ENCODE measurements at places on chromosomes 2 and 18.

DNA sequence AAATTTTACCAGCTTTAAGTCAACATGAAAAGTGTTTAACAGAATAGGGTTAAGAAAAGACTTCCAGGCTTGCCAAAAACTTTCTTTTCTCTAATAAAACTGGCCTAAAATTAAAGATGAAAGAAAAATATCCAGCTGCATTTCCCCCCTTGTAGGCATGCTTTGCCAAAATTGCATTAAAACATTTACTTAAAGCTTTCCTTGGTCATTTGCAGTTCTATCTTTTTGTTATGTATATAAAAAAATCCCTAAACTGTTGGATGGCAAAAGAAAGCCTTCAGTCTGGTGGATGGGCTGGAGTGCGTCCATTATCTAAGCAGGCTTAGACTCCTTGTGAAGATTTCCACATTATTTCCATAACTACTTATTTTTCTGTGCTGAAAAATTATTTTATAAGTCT lies 105.4 kb upstream of the DSEL start:
- DNase-seq, result no peak

GRCh38 chr2:208097801-208098200 lies 26.5 kb downstream of the CRYGD start:
- no peak for DNase-seq

- DNase-seq, result no peak
These were observed 325.6 kb upstream of the TNP1 start for GRCh38 chr2:217185265-217185995.

GRCh38 chr18:56289381-56289780 lies 349.0 kb downstream of the TXNL1 start:
- no peak for DNase-seq

GRCh38 chr2:229856413-229856812 lies 65.4 kb downstream of the TRIP12 start:
- peak; percentile 2 for DNase-seq

DNA sequence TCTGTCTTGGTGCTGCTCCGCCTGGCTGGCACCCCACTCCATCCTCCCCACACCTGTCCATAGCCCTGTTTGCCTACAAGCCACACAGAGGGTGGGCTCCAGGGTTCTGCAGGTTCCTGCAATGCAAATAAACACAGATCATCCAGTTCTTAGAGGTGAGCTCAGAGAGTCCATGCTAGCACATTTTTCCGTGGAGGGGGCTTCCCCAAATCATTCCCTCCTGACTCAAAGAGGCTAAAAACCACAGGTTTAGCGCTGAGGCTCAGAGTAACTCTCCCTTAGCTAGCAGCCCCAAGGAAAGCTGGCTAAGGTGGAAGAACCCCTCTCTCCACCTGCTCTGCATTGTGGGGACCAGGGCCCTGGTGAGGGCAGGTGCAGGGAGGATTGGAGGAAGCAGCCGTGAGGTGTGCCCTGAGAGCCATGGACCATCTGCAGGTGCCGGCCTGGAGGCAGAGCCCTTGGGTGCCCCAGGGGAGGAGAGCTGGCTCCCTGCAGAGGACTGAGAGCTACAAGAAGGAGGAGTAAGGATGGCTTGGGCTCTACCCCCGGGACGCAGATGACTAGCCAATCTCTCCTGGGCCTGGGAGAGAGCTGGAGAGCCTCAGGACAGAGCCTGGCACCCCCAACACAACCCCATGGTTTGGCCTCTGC lies 23.8 kb upstream of the TEX44 start:
- no peak for DNase-seq

- DNase-seq, result no peak
These were observed 46.4 kb downstream of the ZNF804A start for GRCh38 chr2:184644685-184645084.

DNA sequence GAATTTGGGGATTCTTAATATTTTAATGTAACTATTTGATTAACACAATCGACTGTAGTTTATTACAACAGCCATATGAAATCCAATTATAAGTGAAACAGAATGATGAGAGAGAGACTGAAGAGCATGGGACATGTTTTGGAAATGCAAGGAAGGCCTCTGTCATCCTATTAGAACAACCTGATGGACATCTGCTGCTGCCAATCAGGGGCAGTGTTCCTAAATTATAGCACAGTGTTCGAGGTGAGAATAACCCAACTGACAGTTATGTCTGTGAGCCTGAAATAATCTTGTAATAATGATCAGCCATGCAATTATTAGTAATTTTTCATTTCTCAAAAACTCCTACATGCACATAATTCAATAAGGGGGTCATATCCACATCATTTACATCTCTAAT lies 73.6 kb downstream of the CCDC141 start:
- no peak for DNase-seq

- DNase-seq, result no peak
These were observed 468.7 kb downstream of the PID1 start for GRCh38 chr2:228802181-228803071.

DNA sequence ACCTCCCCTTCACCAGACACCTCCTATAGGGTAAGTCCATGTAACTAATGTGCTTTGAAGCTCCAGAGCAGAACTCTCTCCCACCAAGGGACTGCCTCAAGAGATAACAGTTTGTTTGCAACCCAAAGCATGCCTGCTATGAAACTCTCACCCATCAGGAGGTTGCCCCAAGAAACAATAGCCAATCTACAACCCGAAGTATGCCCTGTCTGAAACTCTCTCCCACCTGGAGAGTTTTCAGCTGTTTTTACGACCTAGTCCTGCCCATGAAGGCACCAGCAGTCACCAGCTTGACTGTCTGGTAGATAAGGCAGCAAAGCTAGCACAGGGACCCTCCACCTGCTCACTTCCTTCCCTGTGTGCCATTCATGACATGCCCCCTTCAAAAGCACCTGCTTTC lies 533.9 kb upstream of the CRIM1 start:
- no peak for DNase-seq

GRCh38 chr18:75652528-75652927 lies 225.0 kb upstream of the SMIM21 start:
- no peak for DNase-seq

DNA sequence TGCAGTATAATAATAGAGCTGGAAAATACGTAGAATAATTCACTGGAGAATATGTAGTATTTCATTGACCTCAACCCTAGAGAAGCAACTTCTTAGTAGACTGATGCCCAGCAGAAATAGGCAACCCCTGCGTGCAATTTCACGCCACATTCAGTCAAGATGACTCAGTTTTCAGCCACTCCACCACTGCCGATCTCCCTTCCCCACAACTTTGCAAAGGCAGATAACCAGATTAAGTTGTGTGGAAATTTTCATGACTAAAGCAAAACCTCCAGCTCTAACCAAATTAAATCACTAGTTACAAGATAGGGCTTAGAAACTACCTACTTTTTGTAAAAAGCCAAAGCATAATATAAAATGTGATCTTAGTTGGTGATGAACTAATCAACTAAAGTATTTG lies 63.3 kb upstream of the STK17B start:
- peak; percentile 29 for DNase-seq

- DNase-seq, result no peak
These were observed 53.8 kb downstream of the USP34 start for GRCh38 chr2:61416871-61417645.

GRCh38 chr2:58350484-58350883 lies 109.4 kb upstream of the FANCL start:
- no peak for DNase-seq

DNA sequence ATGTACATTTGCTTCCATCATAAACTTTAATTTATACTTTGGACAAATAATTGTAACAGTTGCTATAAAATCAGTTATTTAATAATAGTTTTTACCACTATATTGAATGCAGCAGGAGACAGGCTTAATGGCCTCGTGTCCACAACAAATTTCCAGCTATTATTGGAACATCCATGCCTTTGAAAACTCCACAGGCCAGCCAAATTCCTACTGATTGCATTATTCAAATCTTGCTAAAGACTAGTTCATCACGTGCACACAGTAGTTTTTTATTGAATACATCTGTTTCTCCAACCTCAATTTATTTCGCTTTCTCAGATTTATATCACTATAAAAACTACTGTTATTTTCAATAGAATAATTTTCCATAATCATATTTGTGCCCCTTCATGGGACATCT lies 18.4 kb upstream of the PTPRM start:
- DNase-seq, result no peak

DNA sequence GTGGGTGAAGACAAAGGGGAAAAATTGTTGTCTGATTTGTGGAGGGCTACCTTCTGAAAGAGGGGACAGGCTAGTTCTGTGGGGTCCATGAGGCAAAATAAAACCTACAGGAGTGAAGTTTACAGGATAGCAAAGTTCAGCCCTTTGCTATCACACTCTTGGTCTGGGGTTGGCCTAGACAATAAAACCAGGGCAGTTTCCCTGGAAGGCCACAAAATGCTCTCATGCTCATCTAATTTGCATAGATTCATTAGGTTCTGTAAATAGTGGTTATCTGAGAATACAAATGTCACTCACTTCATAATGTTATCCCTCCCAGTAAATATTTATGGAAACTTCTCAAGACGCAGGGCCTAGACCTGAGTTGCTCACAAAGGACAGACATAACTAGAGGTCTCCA lies 63.6 kb downstream of the INSIG2 start:
- DNase-seq, result no peak

GRCh38 chr18:47901624-47902362 lies 28.7 kb downstream of the SMAD2 start:
- peak; percentile 90 for DNase-seq

- peak; percentile 95 for DNase-seq
These were observed 111.4 kb downstream of the NFATC1 start for GRCh38 chr18:79507076-79507545.

GRCh38 chr2:64838817-64839216 lies 150.4 kb upstream of the SLC1A4 start:
- no peak for DNase-seq

DNA sequence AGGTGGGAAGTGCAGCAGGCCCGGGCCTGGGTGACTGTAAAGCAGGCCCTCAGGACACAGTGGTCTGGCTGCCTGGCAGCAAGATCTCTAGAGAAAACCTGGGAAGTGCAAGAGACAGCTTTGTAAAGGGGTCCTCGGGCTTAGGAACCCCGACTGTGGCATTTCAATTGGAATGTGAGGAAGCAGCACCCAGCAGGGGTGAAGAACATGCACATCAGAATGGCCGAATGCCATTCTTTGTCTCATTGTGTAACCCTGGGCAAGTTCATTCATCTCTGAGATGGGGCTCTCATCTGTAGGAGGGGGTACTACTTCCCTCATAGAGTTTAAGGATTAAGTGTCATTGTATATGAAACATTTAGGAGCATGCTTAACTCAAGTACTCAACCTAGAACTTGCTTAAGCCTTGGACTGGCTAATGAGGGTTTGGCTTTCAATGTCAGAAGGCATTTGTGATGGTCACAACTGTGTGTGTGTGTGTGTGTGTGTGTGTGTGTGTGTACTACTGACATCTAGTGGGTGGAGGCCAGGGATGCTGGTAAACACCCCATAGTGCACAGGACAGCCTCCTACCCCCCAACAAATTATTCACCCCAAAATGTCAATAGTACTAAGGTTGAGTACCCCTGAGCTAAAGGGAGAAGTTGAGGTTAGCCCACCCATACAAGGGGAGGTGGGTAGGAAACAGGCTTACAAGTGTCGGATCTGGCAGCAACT lies 29.3 kb downstream of the MEX3C start:
- no peak for DNase-seq

DNA sequence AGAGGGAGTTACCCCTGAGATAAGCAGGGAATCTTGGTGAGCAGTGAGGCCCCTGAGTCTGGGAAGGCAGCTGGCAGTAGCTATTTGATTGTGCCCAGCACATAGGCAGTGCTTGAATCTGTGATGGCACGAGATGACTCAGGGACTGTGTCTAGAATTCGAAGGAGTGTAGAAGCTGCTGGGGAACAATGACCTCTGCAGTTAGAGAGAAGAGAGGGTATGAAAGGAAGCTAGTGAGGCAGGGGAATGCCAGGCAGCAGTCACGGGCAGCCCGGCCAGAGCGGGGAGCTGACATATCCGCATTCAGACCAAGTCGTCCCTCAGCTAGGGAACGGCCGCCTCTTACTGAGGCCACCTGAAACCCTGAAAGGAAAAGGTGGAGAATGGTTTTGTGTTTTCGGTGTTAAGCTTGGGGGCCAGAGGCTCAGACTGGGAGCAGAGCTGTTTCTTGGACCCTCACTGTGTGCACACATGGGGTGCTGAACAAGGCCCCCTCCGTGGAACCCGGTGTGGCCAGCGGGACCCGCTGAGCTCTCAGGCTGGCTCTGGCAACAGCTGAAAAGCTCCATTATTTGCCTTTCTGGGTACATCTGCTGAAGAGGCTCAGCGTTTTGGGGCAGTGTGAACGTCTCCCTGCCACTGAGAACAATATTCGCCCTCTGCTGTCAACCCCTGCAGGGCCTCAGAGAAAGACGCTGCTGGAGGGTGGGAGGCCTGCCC lies 32.9 kb downstream of the ARHGEF4 start:
- no peak for DNase-seq

GRCh38 chr2:31294196-31294595 lies 60.2 kb downstream of the EHD3 start:
- DNase-seq, result no peak
